Activated CD4-positive, alpha-beta T cell treated with anti-CD3 and anti-CD28 coated beads for 36 hours (primary cell): ENCODE measurements at places on chromosomes 4 and X. TPM values are rescaled to one million over a fixed set of nuclear protein-coding genes. Genes with fewer than 3 reads are reported as not detected.

SPARCL1 gene
- total RNA-seq = not detected

DNA sequence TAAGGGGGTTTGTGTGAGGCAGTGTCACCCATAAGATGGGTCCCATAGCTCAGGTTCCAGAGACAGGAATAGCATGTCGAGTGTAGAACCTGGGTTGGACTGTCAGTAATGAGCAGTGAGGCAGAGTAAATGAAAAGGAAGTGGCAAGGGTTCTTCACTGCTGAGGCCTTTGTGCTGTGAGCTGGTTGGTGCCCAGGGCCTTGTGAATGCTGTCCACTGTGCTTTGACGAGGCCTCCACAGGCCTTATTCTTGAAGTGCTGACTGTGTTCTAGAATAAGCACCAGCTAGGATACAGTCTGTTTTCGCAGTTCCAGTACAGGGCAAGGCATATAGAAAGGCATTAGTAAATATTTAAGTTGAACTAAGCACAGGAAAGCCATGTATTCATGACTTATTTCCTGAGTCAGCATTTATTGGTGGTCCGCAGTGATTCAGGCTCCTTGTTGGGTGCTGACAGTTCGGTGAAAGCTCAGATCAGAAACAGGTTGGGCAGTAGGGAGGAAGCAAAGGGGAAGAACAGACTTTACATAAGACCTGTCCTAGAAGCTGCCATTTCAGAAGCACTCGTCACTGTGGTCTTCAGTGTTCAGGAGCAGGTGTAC is 25.6 kb upstream of the TADA2B start:
- peaks cover 25% of the 10 kb centered on the region for H3K36me3 ChIP-seq
- no peak for DNase-seq
- peaks cover 3% of the 10 kb centered on the region for H3K4me1 ChIP-seq
- H3K27ac ChIP-seq = peak overlapping the region; percentile 37
- no peaks in the 10 kb centered on the region for H3K27me3 ChIP-seq

DNA sequence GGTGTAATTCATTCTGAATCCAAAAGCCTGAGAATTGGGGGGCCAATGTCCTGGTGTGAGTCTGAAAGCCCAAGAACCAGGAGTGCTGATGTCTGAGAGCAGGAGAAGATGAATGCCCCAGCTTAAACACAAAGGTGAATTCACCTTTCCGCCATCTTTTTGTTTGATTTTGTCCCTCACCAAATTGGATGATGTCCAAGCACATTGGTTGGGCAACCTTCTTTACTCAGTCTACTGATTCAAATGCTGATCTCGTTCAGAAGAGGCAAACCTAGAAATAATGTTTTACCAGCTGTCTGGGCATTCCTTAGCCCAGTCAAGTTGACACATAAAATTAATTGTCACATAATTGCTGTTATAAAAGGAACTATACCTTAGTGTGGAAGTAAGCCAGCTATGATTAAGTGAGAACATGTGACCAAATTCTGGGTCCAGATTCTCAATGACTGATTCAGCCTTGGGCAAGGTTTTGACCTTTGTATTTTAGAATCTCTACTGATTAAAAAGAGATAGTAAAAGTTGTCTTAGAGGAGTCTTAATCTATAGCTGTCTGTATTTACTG is 34.5 kb upstream of the SLC4A4 start:
- no peaks in the 10 kb centered on the region for H3K36me3 ChIP-seq
- DNase-seq = no peak
- H3K27me3 ChIP-seq = peaks cover 2% of the 10 kb centered on the region
- H3K4me1 ChIP-seq = no peaks in the 10 kb centered on the region
- H3K4me3 ChIP-seq = no peak overlapping the region
- H3K27ac ChIP-seq = no peak overlapping the region

- H3K27me3 ChIP-seq = no peaks in the 10 kb centered on the region
- H3K4me3 ChIP-seq = no peak overlapping the region
- H3K27ac ChIP-seq = peak overlapping the region; percentile 42
- peaks cover 82% of the 10 kb centered on the region for H3K36me3 ChIP-seq
- no peak for DNase-seq
These were observed 14.6 kb downstream of the PGK1 start for GRCh38 chrX:78118628-78119027.

- H3K4me1 ChIP-seq = peaks cover 3% of the 10 kb centered on the region
- no peak overlapping the region for H3K4me3 ChIP-seq
- peaks cover 24% of the 10 kb centered on the region for H3K36me3 ChIP-seq
- no peaks in the 10 kb centered on the region for H3K27me3 ChIP-seq
- DNase-seq = no peak
These were observed 17.0 kb downstream of the NELFA start for GRCh38 chr4:1991596-1992434.

GRCh38 chr4:78014889-78015886 is 41.9 kb upstream of the FRAS1 start:
- H3K4me1 ChIP-seq = no peaks in the 10 kb centered on the region
- H3K4me3 ChIP-seq = no peak overlapping the region
- H3K27me3 ChIP-seq = peaks cover 3% of the 10 kb centered on the region
- DNase-seq = no peak
- H3K27ac ChIP-seq = no peak overlapping the region
